SJSA1 (cell line): ENCODE measurements at places on chromosomes 1 and 21.
A peak's percentile ranks its signal among the peaks of the same experiment; 100 is the strongest.

DNA sequence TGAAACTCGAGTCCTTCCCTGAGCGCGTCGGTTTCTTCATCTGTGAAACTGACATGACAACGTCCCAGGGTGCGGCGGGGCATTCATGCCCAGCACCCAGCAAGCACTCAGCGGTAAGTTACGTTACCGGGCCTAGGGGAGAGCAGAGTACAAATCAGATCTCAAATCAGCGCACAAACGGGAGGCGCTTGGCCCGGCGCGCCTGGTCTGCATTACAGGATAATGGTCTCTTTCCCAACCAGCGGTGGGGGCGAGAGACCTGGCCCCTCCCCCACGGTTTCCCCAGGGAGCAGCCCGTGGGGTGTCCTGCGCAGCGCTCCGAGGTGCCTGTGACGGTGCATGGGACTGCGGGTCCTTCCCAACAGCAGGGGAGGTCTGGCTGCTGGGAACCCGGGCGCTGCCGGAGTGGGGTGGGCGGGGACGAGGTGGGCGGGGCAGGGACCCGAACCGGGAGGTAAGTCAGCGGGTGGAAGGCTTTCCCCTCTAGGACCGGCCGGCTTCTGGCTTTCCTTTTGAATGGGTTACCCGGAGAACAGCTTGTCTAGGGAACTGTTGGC, 1.0 kb downstream of the TMEM51 start:
- peak; percentile 60 for DNase-seq

- DNase-seq = peak; percentile 21
Measured at GRCh38 chr1:54548389-54549044, 489 bp downstream of the ACOT11 start.

GRCh38 chr1:77817368-77818209, 38.1 kb downstream of the MIGA1 start:
- no peak for DNase-seq

- no peak for DNase-seq
Measured at GRCh38 chr1:115951560-115951959, 24.8 kb upstream of the SLC22A15 start.

- no peak for DNase-seq
Measured at GRCh38 chr1:110228381-110228780, 18.3 kb downstream of the KCNC4 start.

GRCh38 chr1:211036381-211037060, 97.4 kb downstream of the KCNH1 start:
- no peak for DNase-seq

- DNase-seq = no peak
Measured at GRCh38 chr1:40185951-40186864, 25.0 kb downstream of the RLF start.

DNA sequence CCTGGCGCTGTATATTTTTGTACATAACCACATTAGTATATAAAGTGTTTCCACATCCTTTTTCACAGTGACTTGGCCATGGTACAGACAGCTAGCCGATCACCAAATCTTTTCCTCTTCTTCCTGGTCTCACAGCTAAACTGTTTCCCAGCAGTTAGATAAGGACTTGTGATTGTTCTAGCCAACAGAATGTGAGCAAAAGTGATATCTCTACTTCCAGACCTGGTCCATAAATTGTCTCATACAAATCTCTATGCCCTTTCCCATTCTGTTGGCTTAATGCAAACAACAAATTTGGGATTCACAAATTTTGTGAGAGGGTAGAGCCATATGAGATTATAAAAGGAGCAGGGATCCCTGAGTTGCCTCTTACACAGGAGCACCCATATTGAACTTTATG, 19.5 kb downstream of the PAFAH2 start:
- DNase-seq = no peak

- DNase-seq = peak; percentile 38
Measured at GRCh38 chr1:151638074-151638775, 26.4 kb downstream of the SNX27 start.

- DNase-seq = no peak
Measured at GRCh38 chr1:1763657-1764621, 14.3 kb downstream of the NADK start.

DNA sequence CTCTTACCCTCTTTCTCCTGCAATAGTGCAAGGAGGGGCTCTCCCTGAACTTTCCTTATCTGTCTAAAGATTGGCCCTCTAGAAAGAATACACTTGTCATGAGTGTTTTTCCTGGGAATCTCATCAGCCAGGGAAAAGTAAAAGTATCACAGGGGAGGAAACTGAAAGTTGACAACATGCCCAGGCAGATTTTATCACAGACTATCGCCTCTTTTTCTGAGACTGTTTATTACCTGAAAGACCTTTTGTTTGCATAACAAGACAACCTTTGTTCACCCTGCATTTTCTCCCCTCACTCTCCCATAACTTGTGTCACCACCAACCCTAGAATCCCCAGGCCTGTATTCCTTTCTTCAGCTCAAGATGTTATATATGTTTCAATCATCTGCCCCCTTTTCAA, 794.7 kb upstream of the ADAMTS5 start:
- no peak for DNase-seq
